ENCODE measurements at places on chromosomes 6 and 20.

DNA sequence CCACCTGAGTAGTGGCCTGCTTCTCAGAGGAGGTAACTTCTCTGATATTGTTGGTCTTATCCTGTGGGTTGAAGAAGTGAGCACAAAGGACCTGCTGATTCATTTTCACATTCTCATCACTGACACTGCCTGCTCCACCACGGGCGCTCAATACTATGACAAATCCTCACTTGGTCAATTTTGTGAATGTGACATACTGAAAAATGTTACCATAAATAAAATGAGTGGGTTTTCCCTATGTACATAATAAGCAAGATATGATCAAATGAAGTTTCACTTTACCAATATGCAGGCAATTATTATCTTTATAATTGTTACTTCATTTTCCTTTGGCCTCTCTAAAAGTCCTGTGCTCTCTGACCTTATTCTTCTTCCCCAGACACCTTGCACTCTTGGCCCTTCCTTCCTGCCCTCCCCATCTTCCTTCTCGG is 71.5 kb upstream of the RIPOR2 start:
- DNase-seq, result peak; percentile 61

DNA sequence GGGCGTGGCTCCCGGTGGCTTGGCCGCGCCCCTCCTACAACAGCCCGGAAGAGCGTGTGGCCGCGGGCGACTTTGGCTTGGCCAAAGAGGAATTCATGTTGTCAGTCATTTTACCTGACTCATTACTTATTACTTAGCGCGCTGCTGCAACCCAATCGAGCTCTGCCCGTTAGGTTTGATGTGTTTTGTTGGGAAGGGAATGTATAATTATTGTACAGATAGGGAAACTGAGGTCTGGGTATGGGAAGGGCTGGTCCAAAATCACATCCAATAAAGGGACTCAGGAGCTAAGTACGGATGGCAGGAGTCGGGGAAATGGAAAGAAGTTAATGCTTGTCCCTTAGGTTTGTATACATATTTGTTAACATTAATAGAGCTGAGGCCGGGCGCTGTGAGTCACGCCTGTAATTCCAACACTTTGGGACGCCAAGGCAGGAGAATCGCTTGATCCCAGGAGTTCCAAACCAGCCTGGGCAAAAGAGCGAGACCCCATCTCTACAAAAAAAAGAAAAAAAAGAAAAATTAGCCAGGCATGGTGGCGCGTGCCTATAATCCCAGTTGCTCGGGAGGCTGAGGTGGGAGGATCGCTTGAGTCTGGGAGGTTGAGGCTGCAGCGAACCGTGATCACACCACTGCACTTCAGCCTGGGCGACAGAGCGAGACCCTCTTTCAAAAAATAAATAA is 639 bp upstream of the ZNF335 start:
- DNase-seq, result no peak

DNA sequence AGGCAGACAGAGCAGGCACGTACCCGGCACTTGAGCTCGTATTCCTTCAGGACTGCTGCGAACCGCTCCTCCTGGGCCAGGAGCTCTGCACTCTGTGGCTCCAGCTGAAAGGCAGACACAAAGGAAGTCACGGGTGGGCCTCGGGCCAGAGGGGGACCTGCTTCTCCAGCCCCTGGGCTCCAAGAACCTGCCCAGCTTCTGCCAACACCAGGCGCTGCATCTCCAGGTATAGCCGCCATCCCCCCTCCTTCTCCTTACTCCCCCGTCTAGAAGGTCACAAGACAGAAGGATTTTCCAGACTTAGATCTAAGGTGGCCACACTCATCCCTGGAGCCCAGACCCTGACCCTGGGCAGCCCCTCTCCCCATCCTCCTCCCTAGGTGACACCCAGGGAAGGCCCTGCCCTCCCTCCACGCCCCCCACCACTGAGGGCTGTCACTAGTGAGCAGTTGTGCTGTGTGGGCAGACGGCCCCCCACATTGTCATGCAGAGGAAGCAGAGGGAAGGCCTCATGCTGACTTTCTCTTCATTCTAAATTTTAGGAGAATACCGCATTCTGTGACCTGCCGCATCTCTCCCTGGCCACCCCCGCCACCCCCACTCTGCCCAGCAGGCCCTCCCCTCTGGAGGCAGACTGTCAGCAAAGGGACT is 81.9 kb downstream of the GINS1 start:
- no peak for DNase-seq

DNA sequence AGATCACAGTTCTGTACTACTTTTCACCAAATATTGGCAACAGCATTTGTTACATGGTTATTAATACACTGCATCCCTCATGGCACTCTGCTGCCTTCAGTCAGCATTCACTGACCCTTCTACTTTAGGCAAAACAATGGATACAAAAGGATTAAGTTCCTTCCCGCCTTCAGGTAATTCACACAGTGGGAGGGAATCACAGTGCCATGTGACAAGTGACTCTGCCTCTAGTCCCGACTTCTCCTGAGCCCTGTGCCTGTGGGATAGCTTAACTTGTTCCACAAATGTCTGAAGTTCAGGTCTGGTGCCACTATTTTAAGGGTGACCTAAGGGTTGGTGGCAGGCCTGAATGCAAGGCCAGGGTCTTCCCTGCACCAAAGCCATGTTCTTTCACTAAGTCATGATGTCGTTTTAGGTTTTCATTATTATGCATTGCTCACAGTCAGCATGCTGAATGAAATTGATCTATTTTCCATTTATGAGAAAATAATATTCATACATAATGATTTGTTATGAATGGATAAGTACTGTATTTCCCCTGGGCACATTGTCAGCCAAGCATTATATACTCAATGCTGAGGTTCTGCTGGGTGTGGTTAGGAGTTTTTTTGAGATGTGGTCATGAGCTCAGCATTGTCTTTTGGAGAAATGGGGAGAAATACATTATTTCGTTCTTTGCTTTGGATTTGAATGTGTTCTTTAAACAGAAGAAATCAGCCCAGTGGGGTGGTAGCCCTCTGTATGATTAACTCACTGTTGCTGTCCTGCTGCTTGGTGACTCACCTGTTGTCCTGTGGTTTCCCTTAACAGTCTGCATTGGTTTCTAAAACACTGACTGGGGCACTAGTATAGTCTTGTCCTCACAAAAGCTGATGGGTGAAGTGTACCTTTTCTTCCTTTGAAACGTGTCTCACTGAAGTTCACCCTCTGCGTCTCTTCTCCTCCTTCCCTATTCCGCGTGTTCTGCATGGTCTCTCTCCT is 66.4 kb downstream of the AFDN start:
- DNase-seq, result no peak

- no peak for DNase-seq
Measured at GRCh38 chr6:158061709-158062461, 80.2 kb downstream of the SYNJ2 start.

DNA sequence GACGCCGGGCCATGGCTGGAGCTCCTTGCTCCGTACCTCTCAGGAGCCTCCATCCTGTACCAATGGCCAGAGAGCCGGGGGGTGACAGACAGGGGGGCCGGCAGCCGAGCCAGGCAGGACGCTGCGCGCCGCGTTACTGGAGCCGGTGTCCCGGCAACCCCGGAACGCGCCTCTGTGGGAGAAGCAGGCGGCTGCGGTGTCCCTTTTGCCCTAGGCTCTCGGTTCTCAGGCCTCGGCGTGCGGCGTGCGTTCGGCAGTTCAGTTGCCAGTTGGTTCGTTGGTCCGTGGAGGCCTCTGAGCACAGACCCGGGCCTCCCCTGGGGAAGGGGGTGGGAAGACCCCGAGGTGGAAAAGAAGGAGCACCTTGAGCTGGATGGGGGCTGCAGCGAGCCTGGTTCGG is at the start of gene SPATS1:
Gene SPATS1 (plus strand): TSS at position 162 of the 400 bp plus-strand sequence. CDS start 446 bp downstream, outside the sequence.
- DNase-seq, result no peak

DNA sequence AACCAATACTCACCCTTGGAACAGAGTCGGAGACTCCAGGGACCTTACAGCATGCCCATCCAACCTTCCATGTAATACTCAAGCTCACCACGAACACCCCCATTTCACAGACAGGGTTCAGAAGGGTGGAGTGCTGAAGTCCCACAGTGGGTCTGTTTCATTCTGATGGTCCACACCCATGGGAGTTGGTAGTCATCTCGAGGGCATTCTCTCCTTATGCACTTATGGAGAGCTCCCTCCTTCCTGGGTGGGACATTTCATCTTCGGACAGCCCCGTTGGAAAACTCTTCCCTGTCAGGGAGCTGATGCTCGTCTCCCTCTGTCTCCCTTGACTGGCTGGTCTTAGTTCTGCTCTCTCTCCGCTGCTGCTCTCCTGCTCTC is 38.9 kb downstream of the COX4I2 start:
- DNase-seq, result no peak

GRCh38 chr6:46893648-46894047 is 28.1 kb downstream of the ADGRF5 start:
- DNase-seq, result no peak

DNA sequence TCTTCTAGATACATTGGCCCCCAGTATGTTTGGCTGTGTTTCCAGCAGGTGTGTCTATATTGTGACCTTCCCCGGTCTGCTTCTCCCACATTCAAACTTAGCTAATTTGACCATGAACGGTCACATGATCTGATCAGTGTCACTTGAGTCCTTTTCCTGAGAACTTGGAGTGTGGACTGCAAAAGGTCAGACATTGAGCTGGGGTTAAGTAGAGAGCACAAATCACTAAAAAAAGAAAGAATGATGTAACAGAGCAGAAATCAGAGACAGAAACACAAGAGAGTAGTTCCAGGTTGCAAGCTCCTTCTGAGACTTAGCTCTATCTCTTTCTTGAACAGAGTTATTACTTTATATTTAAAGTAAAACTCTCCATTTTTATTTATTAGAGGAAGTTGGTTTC is 733.9 kb downstream of the CBLN4 start:
- DNase-seq, result no peak

- DNase-seq, result peak; percentile 81
Measured at GRCh38 chr6:12051861-12052368, 39.8 kb downstream of the HIVEP1 start.

- DNase-seq, result peak; percentile 85
Measured at GRCh38 chr6:16130932-16131387, 2.1 kb downstream of the MYLIP start.

GRCh38 chr6:156654919-156655918 is 122.0 kb upstream of the ARID1B start:
- DNase-seq, result no peak

DNA sequence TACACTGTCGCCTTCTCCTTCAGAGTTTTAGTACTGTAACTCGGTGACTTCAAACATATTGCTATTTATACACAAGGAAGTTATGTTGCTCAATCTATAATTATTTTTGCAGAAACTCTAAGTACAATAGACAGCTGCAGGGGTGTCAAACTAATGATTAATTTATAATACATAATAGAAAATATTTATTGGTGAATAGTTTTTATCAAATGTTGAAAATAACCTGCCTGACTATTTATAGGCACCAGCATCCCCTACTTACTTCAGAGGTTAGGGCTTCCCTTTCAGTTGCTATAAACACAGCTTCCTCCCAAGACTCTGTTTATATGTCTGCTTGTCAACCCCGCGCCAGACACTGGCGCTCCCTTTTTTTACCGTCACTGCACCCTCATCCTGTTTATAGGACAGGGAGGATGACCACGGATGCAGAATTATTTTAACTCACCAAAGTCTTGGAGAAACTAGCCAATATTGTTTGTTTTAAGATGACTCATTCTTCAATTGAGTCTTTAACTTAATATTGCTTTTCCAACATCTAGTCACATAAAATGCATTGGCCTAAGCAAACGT is 225.0 kb downstream of the ALDH8A1 start:
- DNase-seq, result no peak

DNA sequence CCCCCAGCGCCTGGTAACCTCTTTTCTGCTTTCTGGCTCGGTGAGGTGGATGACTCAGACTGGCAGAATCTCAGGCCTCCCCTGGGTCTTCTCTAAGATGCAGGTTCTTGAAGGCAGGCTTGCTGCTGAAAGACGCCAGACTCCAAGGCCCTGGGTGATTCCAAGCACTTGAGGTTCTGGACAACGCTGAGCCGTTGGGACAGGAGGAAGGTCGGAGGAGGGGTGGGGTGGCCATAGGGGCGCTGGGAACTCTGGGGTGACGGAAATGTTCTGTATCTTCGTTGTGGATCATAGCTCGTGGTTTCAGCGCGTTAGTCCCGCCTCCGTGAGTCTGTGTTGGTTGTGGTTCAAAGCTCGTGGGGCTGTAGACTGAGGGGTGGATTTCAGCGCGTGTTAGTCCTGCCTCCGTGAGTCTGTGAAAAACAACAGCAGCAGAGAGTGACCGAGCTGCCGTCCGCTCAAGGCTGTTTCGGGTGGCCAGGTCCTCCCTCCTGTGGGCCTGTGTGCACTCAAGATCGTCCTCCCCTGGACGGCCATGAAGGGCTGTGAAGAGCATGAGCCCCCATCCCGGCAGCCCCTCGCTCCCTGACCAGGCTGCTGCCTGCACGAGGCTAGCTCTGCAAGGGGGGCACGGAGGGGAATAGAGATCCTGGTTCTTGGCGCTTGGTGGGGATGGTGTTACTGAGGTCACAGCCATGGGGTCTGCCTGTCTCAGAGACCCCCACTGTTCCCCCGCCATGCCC is 7.7 kb downstream of the NTSR1 start:
- DNase-seq, result peak; percentile 40

DNA sequence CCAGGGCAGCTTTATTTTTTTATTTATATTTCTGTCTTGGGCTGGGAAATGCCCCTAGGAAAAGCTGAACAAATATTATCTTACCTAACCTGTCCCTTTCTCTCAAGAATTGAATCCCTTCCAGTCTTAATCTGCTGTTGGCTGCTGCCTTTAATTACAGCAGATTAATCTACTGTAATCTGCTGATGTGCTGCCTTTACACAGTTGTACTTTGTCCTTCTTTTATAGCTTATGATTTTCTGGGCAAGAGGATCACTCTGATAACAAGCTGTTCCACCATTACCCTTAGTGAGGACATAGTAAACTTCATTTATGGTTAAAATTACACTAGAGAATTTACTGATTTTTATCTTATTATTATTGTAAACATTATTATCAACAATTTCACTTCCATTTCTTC is 234.5 kb upstream of the MAN1A1 start:
- DNase-seq, result no peak

DNA sequence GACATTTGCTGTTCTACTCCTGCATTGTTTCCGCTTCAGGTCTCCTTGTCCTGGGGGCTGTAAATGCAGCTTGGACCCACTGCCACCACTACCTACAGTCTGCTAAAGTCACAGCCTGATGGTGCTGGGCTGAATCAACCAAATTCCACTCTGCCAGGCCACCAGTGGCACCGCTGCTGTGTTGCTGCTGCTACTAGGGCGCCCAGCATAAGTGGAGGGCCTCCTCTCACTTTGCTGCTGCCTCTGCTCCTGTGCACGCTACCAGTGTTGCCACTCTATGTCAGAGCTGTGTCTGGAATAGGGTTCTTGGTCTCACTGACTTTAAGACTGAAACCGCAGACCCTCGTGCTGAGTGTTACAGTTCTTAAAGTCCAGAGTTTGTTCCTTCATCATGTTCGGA is 1.4 kb upstream of the SSR1 start:
- DNase-seq, result no peak

GRCh38 chr6:150654608-150655007 is 54.9 kb downstream of the PLEKHG1 start:
- no peak for DNase-seq

GRCh38 chr6:52347818-52348217 is 14.1 kb upstream of the PAQR8 start:
- DNase-seq, result no peak
